Activated naive CD4-positive, alpha-beta T cell treated with anti-CD3 and anti-CD28 coated beads, Interleukin-2, amount 50 U/mL, for 72 hours (primary cell): ENCODE measurements at places on chromosomes 6 and 20. TPM values are rescaled to one million over a fixed set of nuclear protein-coding genes. Genes with fewer than 3 reads are reported as not detected.

GRCh38 chr6:13488896-13489237 is 1.5 kb upstream of the GFOD1 start:
- DNase-seq, result no peak

- no peak for DNase-seq
These were observed 57.5 kb upstream of the NFATC2 start for GRCh38 chr20:51600016-51600420.

The RAET1L gene
- not detected for total RNA-seq

GRCh38 chr6:40733770-40734396 is 146.7 kb upstream of the LRFN2 start:
- no peak for DNase-seq

DNA sequence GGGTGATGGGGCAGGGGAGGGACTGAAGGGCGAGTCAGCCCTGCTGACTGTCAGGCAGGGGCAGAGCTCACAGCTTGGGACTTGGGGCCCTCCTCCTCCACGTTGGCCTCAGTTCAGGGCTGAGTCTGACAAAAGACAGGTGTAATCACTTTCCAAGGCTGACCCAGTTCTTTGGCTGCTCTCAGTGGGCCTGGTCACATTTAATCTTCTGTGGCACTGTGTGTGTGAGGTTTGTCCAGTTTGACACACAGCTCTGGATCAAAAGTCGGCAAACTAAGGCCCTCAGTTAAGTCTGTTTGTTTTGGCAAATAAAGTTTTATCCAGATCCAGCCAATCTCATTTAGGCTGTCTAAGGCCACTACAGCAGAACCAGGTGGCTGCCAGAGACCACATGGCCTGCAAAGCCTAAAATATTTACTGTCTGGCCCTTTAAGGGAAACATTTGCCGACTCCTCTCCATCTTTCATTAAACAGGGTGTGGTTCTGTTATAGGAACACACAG is 5.1 kb upstream of the MAP1LC3A start:
- DNase-seq, result no peak

DNA sequence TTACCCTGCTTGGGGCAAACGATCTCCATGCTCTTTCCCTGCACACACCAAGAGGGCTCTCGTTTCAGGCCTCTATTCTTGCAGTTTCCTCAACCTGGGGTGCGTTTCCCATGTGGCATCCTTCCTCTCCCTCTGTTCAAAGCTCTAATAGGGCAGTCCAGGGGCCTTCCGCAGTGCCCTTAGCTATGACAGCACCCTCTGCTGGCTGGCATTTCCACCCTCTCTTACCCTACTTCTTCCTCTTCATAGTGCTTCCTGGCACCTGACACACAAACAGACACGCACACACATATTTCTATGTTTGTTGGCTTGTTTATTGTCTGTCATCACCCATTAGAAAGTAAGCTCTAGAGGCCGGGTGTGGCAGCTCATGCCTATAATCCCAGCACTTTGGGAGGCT is 294.0 kb downstream of the CLIC5 start:
- no peak for DNase-seq

DNA sequence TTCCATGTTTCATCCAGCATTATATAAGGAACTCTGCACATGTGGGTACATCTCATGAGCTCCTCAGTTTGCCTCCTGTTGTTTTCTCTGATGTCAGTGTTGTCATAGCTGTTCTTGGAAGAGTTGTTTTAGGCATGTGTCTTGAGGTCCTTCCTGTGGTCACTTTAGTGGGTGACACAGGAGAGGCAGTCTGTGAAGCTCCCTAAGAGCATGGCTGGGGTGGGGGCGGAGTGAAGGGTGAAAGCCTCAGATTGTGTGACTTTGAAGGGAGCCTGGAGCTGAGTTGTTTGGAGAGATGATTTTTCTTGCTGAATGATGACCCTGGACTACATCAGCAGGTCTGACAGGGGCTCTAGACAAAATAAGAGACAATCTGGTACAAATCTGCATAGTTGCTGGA is 37.7 kb downstream of the PPP1R14C start:
- DNase-seq, result no peak

GRCh38 chr6:14373648-14374437 is 256.3 kb downstream of the CD83 start:
- no peak for DNase-seq

DNA sequence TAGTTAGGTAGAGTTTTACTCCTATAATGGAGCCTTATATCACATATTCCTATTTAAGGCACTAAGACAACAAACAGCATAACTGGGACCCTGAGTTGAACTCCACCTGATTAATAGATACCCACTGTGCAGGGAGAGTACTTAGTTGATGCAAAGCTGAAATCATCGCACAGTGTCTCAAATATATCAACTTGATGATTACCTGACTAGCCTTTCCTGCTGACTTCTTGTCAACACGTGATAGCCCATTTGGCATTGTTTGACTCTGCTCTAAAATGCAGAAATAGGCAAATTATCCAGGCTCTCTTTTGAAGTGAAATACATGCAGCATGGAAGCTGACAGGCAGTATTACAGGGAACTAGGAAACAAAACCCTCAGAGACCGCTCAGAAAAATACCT is 154.6 kb upstream of the HDAC2 start:
- no peak for DNase-seq

DNA sequence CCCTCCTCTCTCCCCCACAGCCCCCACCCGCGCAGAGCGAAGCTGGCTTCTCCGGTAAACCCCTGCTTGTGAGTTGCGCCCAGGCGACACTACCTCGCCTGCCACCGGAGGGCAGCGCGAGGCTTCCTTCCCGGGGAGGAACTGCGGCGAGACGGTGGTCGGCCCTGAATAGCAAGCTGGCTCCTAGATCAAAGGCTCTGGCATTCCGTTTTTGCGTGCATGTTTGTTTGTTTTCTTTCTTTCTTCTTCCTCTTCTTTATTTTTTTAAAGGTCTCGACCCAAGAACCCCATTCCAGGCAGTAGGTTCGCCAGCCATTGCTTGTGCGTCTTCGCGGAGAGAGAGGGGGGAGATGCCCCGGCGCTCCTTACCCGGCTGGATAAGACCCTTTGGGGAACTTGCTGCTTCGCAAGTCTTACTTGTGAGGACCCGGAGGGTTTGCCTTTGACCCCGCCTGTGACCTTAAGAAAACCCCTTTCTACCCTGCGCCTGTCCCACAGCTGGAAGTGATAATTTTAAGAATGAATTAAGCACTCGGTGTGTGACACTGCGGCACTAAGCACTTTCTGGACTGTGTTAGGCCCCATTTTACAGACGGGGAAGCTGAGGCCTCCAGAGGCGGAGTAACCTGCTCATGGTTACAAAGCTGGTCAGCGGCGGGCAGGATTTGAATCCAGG is 92.7 kb upstream of the SIRPA start:
- DNase-seq, result no peak

DNA sequence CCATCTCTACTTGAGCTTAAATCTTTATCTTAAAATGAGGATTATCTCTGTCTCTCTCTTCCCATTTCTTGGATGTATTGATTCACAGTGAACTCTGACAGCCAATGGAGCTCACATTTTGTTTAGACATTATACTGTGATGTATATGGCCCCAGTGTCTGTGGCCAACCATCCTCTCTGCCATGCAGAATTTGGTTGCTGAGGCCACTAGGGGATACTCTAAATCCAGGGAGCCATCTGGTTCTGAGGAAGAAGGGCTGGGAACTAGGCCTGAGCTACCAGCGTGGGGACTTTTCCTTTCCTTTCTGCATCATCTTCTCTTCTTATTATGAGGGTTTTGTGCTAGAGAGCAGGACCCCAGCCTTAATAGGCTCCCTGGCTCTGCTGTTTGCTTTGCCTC is 59.1 kb upstream of the RIPOR2 start:
- DNase-seq, result no peak

The HTR1B gene
- not detected for total RNA-seq

DNA sequence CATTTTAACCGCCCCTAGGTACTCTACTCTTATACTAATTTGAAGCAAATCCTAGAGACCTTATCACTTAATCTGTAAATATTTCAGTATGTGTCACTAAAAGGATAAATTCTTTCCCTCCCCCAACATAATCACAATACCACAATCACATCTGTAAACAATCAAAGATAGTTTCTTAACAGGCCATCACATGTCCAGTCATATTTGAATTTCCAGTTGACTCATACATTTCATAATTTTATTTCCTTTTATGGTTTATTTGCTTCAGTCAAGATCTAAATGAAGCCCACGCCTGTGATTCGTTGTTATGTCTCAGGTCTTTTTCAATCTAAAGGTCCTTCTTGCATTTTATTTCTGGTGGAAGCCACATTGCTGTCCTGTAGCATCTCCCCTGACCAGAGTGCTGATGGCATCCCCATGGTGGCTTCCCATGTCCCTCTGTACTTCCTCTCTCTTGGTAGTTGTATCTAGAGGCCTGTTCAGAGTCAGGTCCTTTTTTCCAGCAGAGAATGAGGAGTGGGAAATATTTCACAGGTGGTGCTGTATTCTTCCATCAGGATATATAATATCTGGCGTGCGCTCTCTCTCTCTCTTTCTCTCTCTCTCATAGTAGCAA is 128.6 kb upstream of the SLC22A23 start:
- no peak for DNase-seq

- peak; percentile 49 for DNase-seq
These were observed 174.2 kb downstream of the TSHZ2 start for GRCh38 chr20:53146201-53146891.

DNA sequence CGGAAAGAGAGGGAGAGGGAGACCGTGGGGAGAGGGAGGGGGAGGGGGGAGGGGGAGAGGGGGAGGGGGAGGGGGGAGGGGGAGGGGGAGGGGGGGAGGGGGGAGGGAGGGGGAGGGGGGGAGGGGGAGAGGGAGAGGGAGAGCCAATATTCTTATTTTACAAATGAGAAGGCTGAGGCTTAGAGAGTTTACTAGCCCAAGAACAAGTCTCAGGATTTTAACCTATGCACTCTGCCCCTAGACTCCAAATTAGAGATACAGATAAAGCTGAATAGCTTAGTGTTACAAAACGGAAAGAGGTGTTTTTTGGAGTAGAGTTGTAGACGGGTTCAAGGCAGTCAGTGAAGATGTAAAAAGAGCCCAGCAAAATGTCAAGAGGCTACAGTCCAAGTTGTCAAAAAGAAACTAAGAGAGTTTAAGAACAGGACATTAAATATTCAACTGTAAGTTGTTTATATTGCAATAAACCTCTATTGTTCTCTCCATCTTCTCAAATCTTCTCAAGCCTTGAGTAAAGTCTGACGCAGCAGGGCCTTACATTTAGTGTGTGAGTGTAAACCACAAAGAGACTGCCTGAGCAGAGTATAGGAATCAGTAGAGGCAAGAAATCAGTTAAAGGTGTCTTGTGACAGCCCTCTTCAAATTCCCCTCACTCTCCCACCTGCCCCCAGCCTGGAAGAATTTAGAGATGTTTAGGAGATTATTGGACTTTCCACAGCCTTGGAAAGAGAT is 34.9 kb upstream of the AKIRIN2 start:
- DNase-seq, result no peak

GRCh38 chr20:40470445-40471260 is 218.4 kb downstream of the MAFB start:
- no peak for DNase-seq

The GSTA3 gene
- total RNA-seq, result not detected

The METTL24 gene
- not detected for total RNA-seq

GRCh38 chr6:42511803-42512422 is 51.9 kb upstream of the UBR2 start:
- DNase-seq, result no peak

The RUNX2 gene
- 20.8 TPM for total RNA-seq

The SRXN1 gene
- total RNA-seq, result 8.7 TPM

DNA sequence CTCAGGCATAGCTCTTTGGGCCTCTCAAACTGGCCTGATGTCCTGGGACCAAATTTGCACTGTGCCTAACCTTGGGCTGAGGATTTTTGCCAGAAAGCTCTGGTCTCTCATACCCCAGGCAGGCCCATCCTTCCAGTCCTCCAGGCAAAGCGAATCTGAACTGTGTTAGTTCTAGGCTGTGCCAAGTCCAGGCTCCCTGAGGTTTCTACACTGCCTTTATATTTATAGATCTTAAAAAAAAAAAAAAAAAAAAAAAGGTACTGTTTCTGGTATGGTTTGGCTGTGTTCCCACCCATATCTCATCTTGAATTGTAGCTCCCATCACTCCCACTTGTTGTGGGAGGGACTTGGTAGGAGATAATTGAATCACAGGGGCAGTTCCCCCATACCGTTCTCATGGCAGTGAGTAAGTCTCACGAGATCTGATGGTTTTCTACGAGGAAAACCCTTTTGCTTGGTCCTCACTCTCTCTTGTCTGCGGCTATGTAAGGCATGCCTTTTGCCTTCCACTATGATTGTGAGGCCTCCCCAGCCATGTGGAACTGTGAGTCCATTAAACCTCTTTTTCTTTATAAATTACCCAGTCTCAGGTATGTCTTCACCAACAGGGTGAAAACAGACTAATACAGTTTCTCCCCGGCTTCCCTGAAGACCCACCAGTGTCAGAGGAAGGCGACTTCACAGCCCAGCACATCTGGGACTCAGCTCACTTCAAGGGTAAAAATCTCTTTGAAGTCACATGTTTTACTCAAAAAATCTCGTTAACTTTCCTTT is 39.0 kb upstream of the TBXT start:
- no peak for DNase-seq

DNA sequence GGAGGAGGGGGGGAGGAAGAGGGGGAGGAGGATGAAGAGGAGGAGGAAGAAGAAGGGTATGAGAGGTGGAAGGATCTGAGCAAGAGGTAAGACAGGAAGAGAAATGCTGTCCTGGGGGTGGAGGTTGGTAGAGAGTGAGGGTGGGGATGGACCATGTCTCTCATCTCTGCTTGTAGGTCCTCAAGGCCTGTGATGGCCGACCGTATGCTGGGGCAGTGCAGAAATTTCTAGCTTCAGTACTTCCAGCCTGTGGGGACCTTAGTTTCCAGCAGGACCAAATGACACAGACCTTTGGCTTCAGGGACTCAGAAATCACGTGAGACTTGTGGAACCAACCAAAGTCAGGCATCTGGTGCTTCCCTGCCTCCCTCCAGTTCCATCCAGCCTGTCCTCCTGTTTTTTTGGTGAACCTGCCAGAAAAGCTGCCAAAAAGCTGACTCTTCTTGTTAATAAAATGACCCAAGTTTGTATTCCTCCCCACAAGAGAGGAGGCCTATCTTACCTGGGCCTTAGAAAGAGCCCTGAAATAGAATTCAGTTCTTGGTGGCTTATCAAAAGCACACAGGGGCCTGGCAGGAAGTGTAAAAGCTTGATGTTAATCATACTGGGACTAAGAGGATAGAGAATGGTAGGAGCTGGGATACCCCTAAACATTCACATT is 2.5 kb upstream of the C4A start:
- DNase-seq, result peak; percentile 14

The TMEM151B gene
- 0.20 TPM for total RNA-seq

- DNase-seq, result peak; percentile 81
These were observed 80.2 kb downstream of the ERMARD start for GRCh38 chr6:169831450-169832246.

DNA sequence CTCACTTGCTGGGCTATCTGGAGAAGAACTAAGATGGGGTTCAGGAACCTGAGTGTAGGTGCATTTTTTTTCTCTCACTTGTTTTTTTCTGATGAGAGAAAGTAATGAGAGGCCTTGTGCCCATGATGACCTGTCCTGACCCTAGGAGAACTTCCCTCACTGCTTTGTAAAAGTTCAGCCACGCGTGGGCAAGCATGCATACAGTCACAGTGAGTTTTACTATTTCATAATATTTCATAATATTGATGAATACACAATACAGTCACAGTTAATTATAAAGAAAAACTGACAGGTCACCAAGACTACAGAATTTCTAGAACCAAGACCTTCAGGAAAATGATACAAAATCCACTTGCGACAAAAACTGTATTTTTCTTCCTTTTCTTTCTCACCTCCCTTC is 111.8 kb downstream of the MAP7 start:
- DNase-seq, result no peak
